ENCODE measurements at places on chromosomes 11 and 22.

DNA sequence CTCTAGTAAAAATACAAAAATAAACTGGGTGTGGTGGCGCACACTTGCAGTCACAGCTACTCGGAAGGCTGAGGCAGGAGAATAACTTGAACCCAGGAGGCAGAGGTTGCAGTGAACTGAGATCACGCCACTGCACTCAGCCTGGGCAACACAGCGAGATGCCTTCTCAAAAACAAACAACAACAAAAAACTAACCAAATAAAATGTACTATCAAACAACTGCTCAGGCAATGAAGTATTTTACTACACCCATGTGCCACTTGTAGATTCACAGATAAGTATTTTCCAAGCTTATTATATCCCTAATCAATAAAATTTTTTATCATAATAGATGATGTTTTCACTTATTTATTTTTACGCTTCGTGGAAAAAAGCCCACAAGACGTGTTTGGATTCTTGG, 924 bp downstream of the C11orf65 start:
- H3K4me1 ChIP-seq: peaks cover 5% of the 10 kb centered on the region
- peak overlapping the region; percentile 97 for H3K4me3 ChIP-seq
- H3K27ac ChIP-seq: peak overlapping the region; percentile 100
- H3K27me3 ChIP-seq: no peaks in the 10 kb centered on the region
- no peak for DNase-seq

GRCh38 chr22:23685205-23685784, 5.5 kb upstream of the RGL4 start:
- peaks cover 38% of the 10 kb centered on the region for H3K36me3 ChIP-seq
- no peak overlapping the region for H3K27ac ChIP-seq
- H3K4me3 ChIP-seq: no peak overlapping the region
- H3K4me1 ChIP-seq: peaks cover 27% of the 10 kb centered on the region
- no peaks in the 10 kb centered on the region for H3K27me3 ChIP-seq

GRCh38 chr11:34824425-34824824, 91.8 kb downstream of the APIP start:
- no peak for DNase-seq
- no peaks in the 10 kb centered on the region for H3K36me3 ChIP-seq
- no peak overlapping the region for H3K4me3 ChIP-seq
- no peaks in the 10 kb centered on the region for H3K27me3 ChIP-seq
- H3K27ac ChIP-seq: peak overlapping the region; percentile 31

DNA sequence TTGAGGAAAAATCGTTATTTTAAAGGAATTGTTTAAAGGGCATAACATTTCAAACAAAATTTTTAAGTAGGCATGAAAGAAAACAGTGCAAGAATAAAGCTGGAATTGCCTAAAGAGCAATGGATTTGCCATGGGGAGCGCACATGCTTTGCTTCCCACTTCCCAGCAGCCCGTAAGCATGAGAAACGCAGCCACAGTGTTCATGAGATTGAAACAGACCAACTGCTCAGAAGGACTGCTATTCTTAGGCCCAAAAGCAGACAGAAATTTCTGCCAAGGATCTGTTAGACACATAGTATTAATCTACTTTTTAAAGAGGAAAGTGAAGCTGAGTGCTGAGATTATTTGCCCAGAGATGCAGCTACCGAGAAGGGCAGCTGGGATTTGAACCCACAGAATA, 34.2 kb upstream of the TSKU start:
- H3K4me3 ChIP-seq: no peak overlapping the region
- no peak overlapping the region for H3K27ac ChIP-seq
- H3K27me3 ChIP-seq: peaks cover 7% of the 10 kb centered on the region
- DNase-seq: no peak
- no peaks in the 10 kb centered on the region for H3K36me3 ChIP-seq
- peaks cover 14% of the 10 kb centered on the region for H3K4me1 ChIP-seq

GRCh38 chr22:26658161-26658560, 773 bp downstream of the MIAT start:
- peak overlapping the region; percentile 44 for H3K4me3 ChIP-seq
- H3K27ac ChIP-seq: no peak overlapping the region
- H3K4me1 ChIP-seq: peaks cover 32% of the 10 kb centered on the region
- no peak for DNase-seq

DNA sequence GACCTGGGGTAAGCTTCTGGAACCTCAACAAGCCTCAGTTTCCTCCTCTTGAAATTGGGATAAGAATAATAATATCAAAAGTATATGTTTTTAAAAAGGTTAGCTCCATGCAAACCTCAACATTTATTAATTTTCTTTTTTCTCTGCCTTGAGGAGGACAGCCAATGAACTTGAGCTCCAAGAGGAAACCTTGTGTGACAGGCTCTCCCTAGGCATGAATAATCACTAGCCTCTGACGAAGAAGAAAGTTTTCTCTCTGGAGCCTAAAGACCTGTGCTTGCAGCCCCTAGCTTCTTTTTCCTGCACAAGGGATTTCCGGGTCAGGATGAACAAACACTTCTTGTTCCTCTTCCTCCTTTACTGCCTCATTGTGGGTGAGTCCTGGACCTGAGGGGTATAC, at the start of gene PATE3:
Gene PATE3 (plus strand): TSS at position 301 of the 400 bp plus-strand sequence. CDS start 25 bp downstream, at position 326.
- H3K27ac ChIP-seq: no peak within 1 kb of the TSS
- H3K4me3 ChIP-seq: no peak within 1 kb of the TSS
- DNase-seq: no peak
- H3K27me3 ChIP-seq: no peaks in the 10 kb centered on the region
- no peaks in the 10 kb centered on the region for H3K36me3 ChIP-seq

DNA sequence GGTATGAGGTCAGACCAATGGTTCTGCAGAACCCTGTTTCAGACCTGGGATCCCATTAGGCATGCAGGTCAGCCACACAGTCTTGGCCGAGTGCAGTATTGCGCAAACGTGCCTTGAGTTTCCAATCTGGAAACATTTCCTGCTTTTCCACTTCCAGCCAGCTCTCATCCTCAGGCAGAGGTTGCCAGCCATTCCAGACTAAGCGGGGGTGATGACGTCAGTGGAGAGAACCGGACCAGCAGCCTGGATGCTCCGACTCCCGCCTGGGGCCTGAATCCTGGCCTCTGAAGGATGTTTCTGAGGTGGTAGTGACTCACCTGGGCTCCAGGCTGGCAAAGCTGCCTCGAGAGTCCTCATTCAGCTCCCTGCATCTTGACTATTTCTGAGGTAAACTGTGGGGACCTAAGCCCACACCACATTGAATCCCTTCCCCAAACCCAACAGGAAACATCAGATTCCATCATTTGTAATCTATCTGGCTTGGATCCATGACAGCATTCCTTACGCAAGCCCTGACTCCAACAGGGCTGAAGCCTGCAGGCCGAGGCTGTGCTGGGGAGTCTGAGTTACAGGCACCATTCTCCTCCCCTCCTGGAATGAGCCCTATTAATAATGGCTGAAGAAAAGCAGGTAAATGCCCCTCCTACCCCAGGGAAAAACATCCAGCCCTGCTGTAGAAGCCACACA, 83.0 kb downstream of the ABTB2 start:
- H3K27me3 ChIP-seq: no peaks in the 10 kb centered on the region
- no peak overlapping the region for H3K4me3 ChIP-seq
- peaks cover 26% of the 10 kb centered on the region for H3K4me1 ChIP-seq
- DNase-seq: peak; percentile 94
- H3K27ac ChIP-seq: peak overlapping the region; percentile 41
- H3K36me3 ChIP-seq: no peaks in the 10 kb centered on the region

- no peak overlapping the region for H3K4me3 ChIP-seq
- no peaks in the 10 kb centered on the region for H3K27me3 ChIP-seq
- H3K36me3 ChIP-seq: no peaks in the 10 kb centered on the region
- no peak overlapping the region for H3K27ac ChIP-seq
- H3K4me1 ChIP-seq: no peaks in the 10 kb centered on the region
Measured at GRCh38 chr11:71574418-71574817, 8.3 kb downstream of the KRTAP5-11 start.

DNA sequence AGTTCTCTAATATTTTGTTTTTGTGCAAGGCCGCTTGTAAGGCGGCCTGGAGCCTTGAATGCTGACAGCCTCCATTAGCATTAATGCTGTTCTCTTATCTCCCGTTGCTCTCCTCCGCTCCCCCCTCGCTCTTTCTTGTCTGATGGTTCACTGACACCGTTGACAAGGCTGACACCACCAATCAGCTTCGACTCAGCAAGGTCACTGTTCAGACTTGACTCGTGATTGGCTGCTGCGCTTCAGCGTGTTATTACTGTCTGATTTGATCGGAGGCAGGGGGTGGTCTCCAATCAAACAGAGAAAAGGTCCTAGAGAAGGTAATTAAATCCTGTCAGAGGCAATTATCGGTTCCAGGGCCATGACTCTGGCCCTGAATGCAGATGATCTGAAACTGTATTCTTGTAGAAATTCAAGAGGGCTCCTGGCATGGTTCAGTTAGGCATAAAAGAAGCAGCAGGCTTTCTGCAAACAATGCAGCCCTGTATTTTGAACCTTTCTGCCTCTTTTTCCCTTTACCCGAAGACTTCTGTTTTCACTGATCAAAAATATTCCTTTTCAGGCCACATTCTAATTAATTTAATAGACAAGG, 49.3 kb upstream of the MPPED2 start:
- peak overlapping the region; percentile 36 for H3K4me3 ChIP-seq
- no peaks in the 10 kb centered on the region for H3K27me3 ChIP-seq
- peaks cover 4% of the 10 kb centered on the region for H3K4me1 ChIP-seq
- DNase-seq: peak; percentile 98
- H3K27ac ChIP-seq: peak overlapping the region; percentile 65
- H3K36me3 ChIP-seq: no peaks in the 10 kb centered on the region

DNA sequence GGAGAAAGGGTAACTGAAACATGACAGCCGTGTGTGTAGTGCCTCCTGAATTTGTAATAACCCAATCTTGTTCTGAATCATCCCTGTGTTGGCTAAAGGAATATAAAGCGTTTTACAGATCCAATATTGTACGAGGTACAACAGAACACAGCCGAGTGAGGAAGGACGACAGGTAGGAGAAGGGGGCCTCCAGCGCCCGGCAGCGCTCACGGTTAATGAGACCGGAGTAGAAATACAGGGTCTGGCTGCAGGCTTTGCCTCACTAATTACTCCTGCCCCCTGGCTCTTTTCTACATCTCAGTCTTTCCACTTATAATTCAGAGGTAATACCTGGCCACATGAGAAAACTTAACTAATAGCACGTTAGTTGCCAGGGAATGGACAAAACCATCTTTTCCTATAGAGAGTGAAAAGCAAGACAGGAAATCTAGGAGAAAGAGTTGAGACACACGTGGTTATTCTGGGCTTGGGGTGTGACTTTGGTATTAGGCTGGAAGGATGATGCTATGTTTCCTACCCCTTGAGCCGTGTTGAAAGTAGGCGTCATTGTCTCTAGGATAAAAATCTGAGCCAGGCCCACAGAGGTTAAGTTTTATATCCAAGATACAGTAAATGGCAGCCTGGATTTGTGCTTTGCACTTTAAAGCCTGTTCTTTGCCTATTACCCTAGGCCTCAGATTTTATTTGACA, 54.1 kb downstream of the GRIK4 start:
- no peaks in the 10 kb centered on the region for H3K27me3 ChIP-seq
- H3K4me1 ChIP-seq: peaks cover 65% of the 10 kb centered on the region
- DNase-seq: no peak
- peak overlapping the region; percentile 94 for H3K27ac ChIP-seq

DNA sequence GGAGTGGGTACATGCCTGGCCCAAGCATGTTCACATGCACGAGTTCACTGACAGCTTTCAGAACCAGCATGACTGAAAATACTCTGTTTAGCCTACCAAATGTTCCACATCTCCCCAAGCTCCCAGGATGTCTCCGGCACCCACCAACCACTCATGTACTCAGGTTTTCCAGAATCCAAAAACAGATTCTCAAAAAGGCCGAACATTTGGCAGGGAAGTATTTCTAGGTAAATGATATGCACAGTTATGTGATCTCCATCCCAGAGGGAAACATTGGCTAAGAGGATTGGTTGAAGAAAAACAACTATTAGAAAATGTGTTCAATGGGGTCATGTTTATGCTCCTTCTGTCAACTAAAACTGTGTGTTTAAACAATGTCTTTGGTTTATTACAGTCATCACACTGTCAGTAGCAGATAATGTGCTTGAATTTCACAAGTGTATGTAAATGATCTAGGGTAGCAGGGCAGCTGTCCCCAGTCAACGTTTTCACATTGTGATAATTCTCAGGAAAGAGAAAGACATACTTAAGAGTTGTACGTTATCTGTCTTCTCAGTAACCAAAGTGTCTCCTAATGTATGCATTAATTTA, 52.3 kb downstream of the BARX2 start:
- no peaks in the 10 kb centered on the region for H3K36me3 ChIP-seq
- no peak overlapping the region for H3K4me3 ChIP-seq
- H3K4me1 ChIP-seq: no peaks in the 10 kb centered on the region
- no peaks in the 10 kb centered on the region for H3K27me3 ChIP-seq

DNA sequence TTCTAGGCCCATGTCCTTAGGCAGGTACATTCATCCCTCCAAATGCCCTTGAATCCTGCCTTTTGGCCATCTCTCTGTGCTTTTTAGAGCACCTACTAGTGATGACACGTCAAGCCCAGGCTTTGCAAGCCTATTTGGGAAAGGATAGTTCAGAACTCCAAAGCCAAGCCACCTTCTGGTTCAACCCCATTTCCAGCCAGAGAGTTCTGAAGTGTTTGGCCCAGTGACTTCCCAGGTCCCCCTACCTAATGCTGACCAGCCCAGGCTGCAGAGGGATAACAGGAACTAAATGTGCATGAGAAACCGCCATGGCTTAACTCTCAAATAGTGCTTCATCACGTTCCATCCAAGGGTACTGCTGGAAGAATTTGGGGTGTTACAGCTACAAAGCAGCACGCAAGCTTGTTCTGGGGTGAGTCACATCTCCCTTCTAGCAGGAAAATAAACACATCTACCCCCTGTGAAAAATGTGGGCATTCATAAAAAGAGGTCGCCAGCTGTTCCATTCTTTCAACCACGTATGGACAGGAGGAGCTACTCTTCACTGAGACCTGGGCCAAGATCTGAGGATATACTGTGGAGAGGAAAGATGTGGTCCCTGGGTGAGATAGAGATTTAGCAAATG, 2.0 kb upstream of the FXYD6 start:
- H3K4me1 ChIP-seq: peaks cover 41% of the 10 kb centered on the region
- H3K27me3 ChIP-seq: no peaks in the 10 kb centered on the region
- H3K4me3 ChIP-seq: no peak overlapping the region
- no peak overlapping the region for H3K27ac ChIP-seq
- DNase-seq: no peak

GRCh38 chr11:28383456-28383855, 275.3 kb downstream of the METTL15 start:
- H3K36me3 ChIP-seq: no peaks in the 10 kb centered on the region
- no peaks in the 10 kb centered on the region for H3K4me1 ChIP-seq
- no peak for DNase-seq
- no peak overlapping the region for H3K4me3 ChIP-seq
- H3K27ac ChIP-seq: no peak overlapping the region

DNA sequence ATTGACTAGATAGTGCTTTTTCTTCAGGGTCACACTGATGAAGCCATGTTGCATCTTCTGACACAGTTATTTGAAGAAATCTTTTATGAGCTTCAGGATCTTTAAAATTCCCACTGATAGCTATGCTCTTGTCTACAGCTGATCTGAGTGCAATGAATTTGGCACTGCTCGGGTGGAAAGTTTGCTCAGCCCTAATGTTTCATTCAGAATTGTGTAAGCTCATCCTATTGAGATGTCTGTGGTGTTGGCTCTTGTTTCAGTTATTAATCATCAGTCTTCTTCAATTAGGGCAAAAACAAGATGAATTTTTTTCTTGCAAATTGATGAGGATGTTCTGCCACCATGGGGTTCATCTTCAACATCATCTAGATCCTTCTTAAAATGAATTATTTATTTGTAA, 1387.0 kb upstream of the RAG2 start:
- no peaks in the 10 kb centered on the region for H3K4me1 ChIP-seq
- no peak for DNase-seq
- H3K27me3 ChIP-seq: no peaks in the 10 kb centered on the region
- H3K4me3 ChIP-seq: no peak overlapping the region
- H3K27ac ChIP-seq: no peak overlapping the region

GRCh38 chr11:121671283-121672168, 218.8 kb upstream of the SORL1-AS1 start:
- peak overlapping the region; percentile 94 for H3K27ac ChIP-seq
- H3K4me3 ChIP-seq: no peak overlapping the region
- peaks cover 24% of the 10 kb centered on the region for H3K4me1 ChIP-seq
- H3K36me3 ChIP-seq: no peaks in the 10 kb centered on the region
- DNase-seq: peak; percentile 83
- H3K27me3 ChIP-seq: no peaks in the 10 kb centered on the region
